ENCODE measurements at places on chromosomes 6 and 20.

DNA sequence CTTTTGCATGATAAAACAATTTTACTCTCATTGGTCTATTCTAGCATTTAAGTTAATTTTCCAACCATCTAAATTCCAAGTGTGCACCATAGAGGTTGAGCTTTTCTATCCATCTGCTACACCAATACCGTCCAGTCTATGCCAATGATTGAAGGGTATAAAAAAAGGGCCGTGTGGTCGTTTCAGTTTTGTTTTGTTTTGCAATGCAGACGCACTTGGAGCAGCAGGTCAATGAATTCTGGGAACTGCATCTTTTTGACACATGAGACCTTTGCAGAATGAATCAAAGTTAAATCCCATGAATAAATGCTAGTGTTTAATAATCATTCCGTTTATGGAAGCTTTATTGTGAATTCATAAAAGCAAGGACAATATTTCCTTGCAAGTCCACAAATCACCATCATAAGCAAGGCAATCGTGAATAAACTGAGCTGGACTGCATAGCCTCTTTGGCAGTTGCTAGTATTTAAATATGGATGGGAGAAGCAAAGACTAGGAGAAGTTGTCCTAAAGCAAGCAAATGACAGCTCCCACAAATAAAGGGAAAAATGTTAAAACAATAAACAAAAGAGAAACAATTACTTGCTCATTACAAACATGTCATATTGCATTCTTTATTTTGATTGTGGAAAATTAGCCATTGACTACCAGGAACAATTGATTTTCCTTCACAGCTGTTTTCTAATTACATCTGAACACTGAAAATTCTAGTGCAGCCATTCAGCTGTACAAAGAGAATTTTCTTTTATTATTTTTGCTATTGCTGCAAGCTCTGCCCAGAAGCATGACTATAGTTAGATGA is 649.7 kb upstream of the GJE1 start:
- no peak for DNase-seq

GRCh38 chr6:36862164-36862847 is 12.3 kb downstream of the PPIL1 start:
- DNase-seq, result no peak

- no peak for DNase-seq
These were observed 122.6 kb downstream of the OPRM1 start for GRCh38 chr6:154161689-154162088.

GRCh38 chr6:44388135-44388487 is 605 bp downstream of the CDC5L start:
- DNase-seq, result no peak

DNA sequence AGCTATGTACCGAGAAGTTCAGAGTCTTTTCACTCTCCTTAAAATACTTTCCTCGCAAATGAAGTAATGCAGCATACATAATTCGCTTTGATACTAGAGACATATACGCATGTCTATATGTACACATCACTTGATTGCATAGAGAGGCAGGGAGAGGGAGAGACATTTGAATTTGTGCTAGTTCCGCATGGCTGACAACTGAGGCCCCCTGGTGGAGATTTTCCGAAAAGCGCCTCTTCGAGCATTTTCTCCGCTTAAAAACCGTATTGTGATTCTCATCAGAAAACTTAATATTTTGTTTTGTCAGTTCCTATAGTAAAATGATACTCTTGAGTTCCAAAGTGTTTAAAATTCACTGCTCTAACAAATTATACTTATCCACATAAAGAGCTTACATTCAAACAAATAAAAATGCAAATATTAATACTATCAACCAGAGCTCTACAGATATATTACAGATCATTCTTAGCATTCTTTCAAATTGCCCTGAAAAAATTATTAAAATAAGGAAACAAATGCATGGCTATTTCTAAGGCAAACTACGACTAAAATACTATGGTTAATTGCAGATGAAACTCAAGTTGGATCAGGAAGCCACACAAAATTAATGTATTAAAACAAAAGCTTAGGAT is 637 bp downstream of the MYLK4 start:
- DNase-seq, result peak; percentile 94

- DNase-seq, result no peak
These were observed 49.1 kb downstream of the DACT2 start for GRCh38 chr6:168270274-168271172.

GRCh38 chr6:157158897-157159296 is 164.4 kb downstream of the TMEM242 start:
- no peak for DNase-seq

- DNase-seq, result no peak
These were observed 138.0 kb downstream of the UTRN start for GRCh38 chr6:144423167-144423566.
